Activated CD8-positive, alpha-beta memory T cell treated with anti-CD3 and anti-CD28 coated beads for 48 hours (primary cell): ENCODE measurements at places on chromosomes 1 and 21.

GRCh38 chr1:168752171-168752832 is 23.3 kb upstream of the DPT start:
- no peak for DNase-seq

- no peak for DNase-seq
Observed at GRCh38 chr1:51648180-51649109, 31.6 kb downstream of the OSBPL9 start.

GRCh38 chr1:41842326-41842725 is 76.4 kb downstream of the HIVEP3 start:
- no peak for DNase-seq

- DNase-seq: no peak
Observed at GRCh38 chr1:193229136-193229535, 42.7 kb upstream of the B3GALT2 start.

GRCh38 chr21:45034556-45035476 is 39.6 kb upstream of the ADARB1 start:
- DNase-seq: no peak

- DNase-seq: no peak
Observed at GRCh38 chr1:32716312-32717148, 14.0 kb upstream of the SYNC start.
